ENCODE measurements at places on chromosomes 1 and 21. TPM values are rescaled to one million over a fixed set of nuclear protein-coding genes. Genes with fewer than 3 reads are reported as not detected.

TCEA3 gene
- 28.3 TPM for total RNA-seq

DNA sequence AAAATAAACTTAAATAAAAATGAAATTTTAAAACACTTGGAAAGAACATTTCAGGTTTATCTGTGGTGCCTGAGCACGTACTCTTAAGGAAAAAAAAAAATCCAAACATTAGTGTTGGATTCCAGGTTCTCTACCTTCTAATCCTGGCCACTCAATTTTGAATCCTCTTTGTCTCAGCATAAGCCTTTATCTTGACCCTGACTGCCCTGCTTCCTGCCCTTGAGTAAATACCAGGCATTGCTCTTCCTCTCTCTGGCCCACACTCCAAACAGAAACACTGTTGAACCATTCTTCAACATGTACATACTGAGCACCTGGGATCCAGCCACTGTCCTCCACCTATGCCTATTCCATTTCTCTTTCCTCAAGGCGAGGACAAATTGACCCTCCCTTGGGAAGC, 11.4 kb upstream of the VANGL1 start:
- no peak for DNase-seq

GRCh38 chr1:3312898-3313575, 141.4 kb upstream of the ARHGEF16 start:
- peak; percentile 93 for DNase-seq

- no peak for DNase-seq
These were observed 32.5 kb downstream of the RHOU start for GRCh38 chr1:228767636-228768354.

DNA sequence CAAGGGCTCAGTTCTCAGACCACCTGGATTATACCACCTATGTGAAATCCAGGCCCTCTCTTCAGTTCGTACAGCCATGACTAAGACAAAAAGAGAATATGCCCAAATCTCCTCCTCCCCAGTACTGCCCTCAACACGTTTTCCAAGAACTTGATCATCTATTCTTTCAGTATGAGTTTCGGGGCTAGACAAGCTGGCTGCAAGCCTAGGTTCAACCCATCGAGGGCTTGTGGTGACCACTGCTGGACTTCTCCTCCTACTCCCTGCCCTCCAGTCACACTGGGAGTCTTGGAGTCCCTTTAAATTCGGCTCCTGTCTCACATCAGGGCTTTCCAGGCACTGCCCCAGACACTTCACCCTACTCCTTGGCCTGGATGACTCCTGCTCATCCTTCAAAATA, 352.3 kb downstream of the KCNH1 start:
- DNase-seq = no peak

FAM3B gene
- 31.9 TPM for total RNA-seq

- no peak for DNase-seq
These were observed 136.1 kb upstream of the IRF2BP2 start for GRCh38 chr1:234745844-234746797.

GRCh38 chr1:9320520-9321479, 28.1 kb downstream of the SPSB1 start:
- no peak for DNase-seq

DNA sequence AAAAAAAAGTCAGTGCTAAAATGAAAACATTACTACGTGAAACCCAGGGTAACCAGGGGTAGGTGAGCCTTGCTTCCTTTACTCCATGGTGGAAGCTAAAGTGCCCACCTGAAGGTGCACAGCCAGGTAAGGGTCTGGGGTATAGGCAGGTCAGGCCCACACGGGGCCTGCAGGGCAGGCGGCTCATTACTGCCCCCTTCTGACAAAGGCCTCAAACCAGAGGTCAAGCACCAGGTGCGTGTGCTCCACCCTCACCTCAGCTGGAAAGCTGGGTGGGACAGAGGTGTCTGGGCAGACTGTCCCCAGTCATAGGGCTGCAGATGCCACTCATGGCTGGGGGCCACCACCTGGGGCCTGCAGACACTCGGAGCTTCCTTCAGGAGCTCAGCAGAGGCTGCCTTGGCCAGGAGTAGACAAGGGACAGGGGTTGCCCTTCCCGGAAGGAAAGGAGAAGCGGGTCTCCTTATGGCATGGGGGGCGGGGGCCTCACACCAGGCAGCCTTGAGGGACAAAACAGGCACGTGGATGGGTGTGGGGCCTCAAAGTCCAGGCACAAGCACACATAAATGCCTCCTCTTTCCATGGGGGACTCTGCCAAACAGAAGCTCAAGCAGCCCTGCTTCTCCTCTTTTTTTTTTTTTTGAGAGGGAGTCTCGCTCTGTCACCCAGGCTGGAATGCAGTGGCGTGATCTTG, 36.2 kb downstream of the ACOT7 start:
- DNase-seq = no peak

- no peak for DNase-seq
These were observed 16.1 kb downstream of the SLC30A7 start for GRCh38 chr1:100912019-100912418.

- no peak for DNase-seq
These were observed 142.8 kb downstream of the CDC7 start for GRCh38 chr1:91643431-91643830.

- DNase-seq = no peak
These were observed 64.5 kb downstream of the KIF14 start for GRCh38 chr1:200556002-200556401.

- no peak for DNase-seq
These were observed 14.7 kb downstream of the BEND5 start for GRCh38 chr1:48761986-48762385.

RBM11 gene
- total RNA-seq = 2.0 TPM

DNA sequence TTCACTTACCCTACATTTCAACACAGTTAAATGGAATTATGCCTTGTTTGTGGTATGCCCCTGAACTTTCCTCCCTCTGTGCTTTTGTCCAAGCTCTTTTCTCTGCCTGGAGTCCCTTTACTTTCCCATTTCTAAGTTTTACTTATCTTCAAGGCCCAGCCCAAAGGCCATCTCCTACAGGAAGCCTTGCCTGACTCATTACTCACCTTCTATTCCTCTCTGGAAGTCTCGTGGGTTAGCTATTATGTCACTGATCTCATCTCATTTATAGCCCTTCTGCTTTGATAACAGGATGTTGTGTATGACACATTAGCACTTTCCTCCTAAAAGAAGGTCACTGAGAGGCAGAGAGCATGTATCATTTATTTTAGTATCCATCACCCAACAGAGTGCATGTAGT, 78.8 kb upstream of the CD1D start:
- DNase-seq = no peak

DNA sequence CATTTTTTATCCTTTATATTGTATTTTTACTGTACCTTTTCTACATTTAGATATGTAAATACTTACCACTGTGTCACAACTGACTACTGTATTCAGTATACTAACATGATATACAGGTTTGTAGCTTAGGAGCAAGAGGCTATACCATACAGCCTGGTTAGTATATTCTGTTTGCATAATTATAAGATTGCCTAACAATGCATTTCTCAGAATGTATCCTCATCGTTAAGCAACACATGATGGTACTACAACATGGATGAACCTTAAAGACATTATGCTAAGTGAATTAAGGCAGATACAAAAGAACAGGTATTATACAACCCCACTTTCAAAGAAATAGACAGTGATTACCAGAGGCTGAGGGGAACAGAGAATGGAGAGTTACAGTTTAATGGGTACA, 62.7 kb downstream of the RUSC1 start:
- no peak for DNase-seq

DNA sequence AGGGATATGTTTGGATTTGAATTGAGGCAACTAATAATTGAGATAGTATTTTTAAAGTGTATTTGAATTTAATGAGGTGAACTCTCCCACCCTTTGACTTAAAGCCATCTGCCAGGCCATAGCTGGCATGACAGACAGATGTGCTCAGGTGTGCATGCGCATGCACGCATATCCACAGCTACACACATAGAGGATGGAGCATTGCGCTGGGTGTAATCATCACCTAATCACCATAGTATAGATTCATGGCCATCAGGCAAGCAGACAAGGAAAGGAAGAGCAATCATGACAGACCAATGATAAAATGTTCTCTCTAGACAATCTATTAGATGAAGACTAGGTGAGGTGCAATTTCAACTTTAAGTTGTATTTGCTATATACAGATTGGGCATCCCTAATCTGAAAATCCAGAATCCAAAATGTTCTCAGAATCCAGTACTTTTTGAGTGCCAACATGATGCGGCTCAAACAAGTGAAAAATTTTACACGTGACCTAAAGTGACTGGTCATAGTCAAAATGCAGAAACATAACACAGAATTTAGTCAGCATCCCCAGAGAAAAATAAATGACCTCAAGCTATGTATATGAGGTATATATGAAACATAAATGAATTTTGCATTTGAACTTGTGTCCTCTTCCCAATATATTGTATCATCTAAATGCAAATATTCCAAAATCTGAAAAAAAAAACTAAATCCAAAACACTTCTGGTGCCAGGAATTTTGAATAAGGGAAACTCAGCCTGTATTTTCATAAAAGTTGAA, 70.1 kb downstream of the PTPRC start:
- DNase-seq = no peak

DNA sequence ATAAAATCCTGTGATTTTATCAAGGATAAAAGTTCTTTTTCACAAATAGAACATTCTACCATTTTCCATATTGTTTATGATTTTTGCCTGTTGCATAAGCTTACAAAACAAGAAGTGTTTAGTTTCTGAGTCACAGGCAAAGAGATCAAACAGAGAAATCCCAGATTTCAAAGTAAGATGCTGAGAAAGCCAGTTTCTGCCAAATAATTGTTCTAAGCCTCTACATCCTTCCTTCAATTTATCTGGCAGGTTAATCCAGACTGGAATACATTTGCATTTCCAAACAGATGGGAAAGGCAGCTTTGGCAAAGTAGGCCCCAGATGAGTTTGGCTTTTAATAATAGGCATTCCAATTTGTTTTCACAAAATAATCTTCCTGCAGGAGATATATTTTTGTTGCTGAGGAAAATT, 2.5 kb downstream of the SLC1A7 start:
- DNase-seq = no peak

CKS1B gene
- total RNA-seq = 29.7 TPM

DNA sequence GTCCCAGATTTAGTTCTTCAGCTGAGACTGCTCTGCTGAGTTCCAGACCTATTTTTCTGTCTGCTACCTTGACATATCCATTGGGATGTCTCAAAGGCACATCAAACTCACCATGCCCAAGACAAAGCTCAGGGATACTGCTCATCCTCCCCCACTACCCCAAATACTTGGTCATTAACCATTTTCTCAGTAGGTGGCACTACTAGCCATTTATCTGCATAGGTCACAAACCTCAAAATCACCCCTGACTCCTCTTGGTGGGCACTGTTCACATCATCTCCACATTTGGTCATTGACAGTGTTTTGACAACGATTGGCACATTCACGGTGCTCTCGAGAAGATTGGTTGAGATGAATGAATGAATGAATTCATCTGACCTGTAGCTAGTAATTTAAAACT, 32.1 kb downstream of the CACNA1S start:
- no peak for DNase-seq

GRCh38 chr1:241715435-241715834, 63.4 kb downstream of the WDR64 start:
- no peak for DNase-seq

OVAAL gene
- total RNA-seq = not detected

IGSF9 gene
- 2.8 TPM for total RNA-seq

MTARC1 gene
- 38.6 TPM for total RNA-seq

GRCh38 chr1:70376196-70376595, 21.7 kb upstream of the ANKRD13C start:
- no peak for DNase-seq

- DNase-seq = no peak
These were observed 4.9 kb downstream of the RCAN1 start for GRCh38 chr21:34609933-34610549.

GRCh38 chr21:33914188-33914587, 1.4 kb downstream of the ATP5PO start:
- no peak for DNase-seq

DNA sequence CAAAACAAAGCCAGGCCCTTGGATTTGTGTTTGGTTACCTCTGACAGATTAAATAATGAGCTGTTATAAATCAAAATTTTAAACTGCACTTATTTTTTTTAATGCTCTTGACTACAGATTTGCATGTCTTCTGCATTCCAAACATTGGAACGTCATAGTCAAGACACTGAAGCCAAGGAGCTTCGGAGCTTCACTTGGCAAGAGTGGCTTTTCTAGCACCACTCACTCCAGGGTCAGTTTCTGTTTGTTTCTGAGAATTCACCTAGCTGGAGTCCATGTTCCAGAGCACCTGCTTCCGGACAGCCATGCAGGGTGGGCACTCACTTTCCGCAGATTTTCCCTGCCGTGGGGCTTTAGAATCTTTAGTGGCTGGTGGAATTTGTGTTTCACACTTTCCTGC, 202.9 kb downstream of the ZP4 start:
- DNase-seq = no peak

DNA sequence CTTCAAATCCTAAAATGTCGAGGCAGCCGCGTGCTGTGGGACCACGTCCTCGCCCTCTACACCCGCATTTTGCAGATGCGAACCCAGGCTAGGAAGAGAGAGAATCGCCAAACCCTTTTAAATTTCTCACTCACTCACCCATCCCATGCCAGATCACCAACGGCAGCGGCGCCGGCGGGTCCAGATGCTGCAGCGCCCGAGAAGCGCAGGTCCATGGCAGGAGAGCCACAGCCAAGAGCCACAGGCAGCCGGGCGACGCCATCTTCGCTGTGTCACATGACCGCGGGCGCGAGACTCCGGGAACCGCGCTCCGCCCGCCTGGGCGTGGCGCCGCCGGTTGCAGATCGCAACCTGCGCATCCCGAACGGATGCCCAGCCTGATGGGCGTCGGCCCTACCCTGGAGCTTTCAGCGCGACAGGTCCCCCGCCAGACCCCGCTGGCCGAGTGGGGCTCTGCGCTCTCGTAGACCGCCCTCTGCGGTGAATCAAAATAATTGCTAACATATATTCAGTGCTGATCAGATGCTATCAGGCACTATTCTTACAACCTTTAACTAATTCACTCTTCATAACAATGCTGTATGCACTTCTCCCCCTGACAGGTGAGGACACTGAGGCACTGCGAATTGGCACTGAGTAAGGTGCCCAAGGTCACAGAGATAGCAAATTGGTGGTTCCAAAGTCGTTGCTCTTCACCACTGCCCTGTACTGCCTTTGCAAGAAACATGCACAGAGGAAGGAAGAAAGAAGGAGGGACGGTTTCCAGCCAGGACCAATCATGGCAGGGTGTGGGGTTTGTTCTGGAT, at the start of gene PPT1:
TSS of gene PPT1 (minus strand) at position 276 of the 806 bp plus-strand sequence. CDS start at position 262, 14 bp downstream.
- DNase-seq = peak; percentile 86

- DNase-seq = no peak
These were observed 22.9 kb upstream of the ARHGEF10L start for GRCh38 chr1:17516303-17517214.
